ENCODE measurements at places on chromosomes 1 and 21.

DNA sequence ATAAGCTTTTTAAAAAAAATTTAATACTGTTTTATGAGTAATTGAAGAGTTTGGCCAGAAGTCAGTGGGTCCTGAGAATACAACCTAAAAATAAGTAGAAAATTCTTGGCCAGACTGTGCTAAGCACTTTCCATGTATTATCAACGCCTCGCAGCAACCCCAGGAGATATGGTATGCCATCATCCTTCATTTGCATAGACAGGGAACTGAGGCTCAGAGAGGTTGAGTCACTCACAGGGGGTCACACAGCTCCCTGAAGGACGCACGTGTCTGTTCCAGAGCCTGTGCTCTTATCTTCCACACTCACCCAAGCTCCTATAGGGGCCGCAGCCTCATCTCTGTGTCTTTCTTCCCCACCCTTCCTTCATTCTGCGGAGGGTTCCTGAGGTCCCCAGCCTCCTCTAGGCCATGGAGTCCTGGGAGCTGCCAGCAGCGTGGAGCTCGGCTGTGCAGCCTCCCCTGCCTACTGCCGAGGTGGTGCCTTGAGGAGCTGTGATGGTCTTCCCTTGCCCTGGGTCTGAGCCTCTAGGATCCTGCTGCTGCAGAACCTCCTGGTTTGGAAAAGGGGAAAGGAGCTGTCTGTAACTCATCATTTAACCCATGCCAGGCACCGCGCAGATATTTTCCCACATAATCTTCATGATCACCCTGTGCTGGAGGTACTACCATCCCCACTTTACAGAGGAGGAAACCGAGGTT lies 30.3 kb upstream of the ECE1 start:
- DNase-seq, result no peak

GRCh38 chr1:30320581-30320890 lies 402.8 kb downstream of the MATN1 start:
- no peak for DNase-seq

GRCh38 chr21:33558777-33559421 lies 16.1 kb downstream of the SON start:
- DNase-seq, result no peak

- no peak for DNase-seq
Measured at GRCh38 chr1:212937034-212937433, 13.3 kb upstream of the VASH2 start.
